ENCODE measurements at places on chromosomes 16 and 17.

DNA sequence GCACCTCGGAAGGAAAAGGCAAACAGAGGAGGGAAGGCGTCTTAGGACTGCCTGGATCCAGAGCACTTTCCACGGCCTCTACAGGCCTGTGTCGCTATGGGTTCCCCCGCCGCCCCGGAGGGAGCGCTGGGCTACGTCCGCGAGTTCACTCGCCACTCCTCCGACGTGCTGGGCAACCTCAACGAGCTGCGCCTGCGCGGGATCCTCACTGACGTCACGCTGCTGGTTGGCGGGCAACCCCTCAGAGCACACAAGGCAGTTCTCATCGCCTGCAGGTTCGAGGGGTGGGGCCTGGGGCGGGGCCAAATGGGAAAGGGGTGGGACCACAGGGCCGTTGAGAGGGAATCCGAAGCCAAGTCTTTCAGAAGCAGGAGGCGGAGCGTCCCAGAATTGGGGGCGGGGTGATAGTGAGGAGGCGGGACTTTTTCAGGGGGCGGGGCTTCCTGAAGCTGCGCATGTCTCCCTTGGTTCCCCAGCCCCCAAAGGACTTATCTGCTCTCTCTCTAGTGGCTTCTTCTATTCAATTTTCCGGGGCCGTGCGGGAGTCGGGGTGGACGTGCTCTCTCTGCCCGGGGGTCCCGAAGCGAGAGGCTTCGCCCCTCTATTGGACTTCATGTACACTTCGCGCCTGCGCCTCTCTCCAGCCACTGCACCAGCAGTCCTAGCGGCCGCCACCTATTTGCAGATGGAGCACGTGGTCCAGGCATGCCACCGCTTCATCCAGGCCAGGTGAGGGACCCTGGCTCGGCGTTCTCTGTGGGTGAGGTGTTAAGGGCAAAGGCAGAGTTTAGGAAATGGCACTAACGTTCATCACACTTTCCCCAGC lies 939 bp downstream of the BCL6B start:
- no peak for DNase-seq

GRCh38 chr16:77299395-77299794 lies 100.2 kb downstream of the SYCE1L start:
- DNase-seq: no peak

- DNase-seq: no peak
Measured at GRCh38 chr16:15450624-15451023, 16.2 kb downstream of the BMERB1 start.

DNA sequence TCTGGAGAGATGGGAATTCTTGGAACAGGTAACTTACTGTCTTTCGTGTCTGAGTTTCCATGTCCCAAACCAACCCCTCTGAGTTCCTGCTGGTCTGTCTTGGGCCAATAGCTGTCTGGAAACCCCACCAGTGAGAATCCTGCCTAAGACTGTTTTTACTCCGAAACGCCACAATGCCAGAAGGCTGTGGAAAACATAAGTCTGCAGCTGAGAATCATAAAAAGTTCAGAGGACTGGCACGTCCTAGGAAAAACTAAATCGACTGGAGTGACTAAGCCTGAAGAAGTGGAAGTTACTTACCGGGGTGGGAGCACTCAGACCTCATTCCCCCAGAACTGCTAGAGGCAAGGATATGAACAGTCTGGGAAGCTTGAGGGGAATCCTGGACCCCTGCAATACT lies 13.3 kb downstream of the LRRC75A start:
- no peak for DNase-seq

DNA sequence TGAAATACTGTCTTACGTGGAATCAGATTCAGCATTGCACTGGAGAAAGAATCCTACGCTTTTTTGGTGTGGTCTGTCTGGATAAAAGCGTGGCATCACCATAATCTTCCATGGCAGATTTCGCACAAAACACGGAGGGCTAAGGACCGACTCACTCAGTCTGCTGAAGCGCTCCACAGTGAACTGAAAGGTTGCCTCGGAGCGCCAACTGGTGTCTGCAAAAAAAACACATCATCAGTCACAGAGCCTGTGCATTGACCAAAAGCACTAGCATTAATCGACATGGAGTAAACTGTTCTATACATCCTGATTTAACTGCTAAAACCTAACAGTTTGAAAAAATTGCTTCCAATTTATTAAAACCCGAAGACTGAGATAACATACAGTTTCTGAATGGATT lies 40.5 kb downstream of the USP7 start:
- DNase-seq: no peak

GRCh38 chr16:10112021-10112420 lies 70.2 kb downstream of the GRIN2A start:
- no peak for DNase-seq

Measured in NCI-H1105 (cell line).